ENCODE measurements at places on chromosomes 1 and 21.

- no peak for DNase-seq
Measured at GRCh38 chr1:165862448-165862847, 35.0 kb downstream of the UCK2 start.

DNA sequence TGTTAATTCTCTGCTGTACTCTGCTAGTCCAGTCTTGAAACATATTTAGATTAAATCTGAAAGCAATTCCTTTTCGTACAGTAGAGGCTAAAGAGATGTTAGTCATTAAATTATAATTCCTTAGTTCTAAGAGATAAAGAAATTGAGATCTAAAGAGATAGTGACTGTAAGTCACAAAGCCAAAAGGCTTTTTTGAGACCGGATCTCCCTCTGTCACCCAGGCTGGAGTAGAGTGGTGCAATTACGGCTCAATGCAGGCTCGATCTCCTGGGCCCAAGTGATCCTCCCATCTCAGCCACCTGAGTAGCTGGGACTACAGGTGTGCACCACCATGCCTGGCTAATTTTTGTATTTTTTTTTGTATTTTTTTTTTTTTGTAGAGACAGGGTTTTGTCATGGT, 64.7 kb downstream of the TPR start:
- DNase-seq = no peak

DNA sequence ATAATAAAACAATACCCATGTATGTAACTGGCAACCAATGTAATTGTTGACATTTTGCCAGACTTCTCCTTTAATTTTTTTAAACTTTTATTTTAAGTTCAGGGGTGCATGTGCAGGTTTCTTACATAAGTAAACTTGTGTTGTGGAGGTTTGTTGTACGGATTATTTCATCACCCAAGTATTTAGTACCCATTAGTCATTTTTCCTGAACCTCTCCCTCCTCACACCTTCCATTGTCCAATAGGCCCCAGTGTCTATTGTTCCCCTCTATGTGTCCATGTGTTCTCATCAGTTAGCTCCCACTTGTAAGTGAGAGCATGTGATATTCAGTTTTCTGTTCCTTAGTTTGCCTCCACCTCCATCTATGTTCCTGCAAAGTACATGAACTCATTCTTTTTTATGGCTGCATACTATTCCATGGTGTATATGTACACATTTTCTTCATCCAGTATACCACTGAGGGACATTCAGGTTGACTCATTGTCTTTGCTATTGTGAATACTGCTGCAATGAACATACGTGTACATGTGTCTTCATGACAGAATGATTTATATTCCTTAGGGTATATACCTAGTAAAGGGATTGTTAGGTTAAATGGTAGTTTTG, 6.7 kb downstream of the DEPDC1 start:
- no peak for DNase-seq

DNA sequence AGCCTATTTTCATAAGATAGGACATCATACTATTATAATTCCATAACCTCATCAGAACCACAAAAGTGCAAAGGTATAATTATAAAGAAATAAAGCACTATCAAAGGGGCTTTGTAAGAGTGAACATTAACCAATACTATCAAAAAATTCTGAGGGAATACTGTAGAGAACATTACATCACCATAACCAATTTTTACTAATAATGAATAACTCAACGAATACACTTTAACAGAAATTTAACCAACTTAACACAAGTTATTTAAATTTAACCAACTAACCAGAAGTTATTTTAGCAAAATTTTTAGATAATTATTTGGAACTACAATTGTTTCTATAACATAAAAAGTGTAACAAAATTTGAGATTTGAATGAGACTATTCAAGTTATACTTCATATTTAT, 34.8 kb downstream of the ZSWIM5 start:
- DNase-seq = no peak

GRCh38 chr1:41382480-41383090, 21.4 kb downstream of the FOXO6 start:
- no peak for DNase-seq

DNA sequence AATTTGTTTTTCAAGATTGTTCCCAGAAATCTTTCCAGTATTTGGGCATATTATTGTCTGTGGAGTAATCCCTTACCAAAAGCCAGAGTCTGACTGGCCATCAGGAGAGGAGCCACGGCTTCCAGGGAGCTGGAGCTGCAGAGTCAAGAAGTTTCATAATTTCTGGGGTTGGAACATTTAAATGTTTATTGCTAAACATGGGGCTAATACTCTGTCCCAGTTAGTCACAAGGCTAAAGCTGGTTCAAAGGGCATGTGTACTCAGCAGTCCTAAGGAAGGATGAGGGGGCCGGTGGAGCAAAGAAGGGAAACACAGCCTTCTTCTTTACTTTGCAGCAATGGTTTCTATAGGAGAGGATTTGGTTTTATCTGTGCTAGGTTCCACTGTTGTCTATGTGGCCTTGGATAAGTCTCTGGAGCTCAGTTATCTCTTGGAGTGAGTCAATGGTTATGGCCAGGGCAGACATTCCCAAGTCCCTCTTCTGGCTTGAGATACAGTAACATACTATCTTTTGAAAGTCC, 9.5 kb downstream of the DENND2D start:
- no peak for DNase-seq

DNA sequence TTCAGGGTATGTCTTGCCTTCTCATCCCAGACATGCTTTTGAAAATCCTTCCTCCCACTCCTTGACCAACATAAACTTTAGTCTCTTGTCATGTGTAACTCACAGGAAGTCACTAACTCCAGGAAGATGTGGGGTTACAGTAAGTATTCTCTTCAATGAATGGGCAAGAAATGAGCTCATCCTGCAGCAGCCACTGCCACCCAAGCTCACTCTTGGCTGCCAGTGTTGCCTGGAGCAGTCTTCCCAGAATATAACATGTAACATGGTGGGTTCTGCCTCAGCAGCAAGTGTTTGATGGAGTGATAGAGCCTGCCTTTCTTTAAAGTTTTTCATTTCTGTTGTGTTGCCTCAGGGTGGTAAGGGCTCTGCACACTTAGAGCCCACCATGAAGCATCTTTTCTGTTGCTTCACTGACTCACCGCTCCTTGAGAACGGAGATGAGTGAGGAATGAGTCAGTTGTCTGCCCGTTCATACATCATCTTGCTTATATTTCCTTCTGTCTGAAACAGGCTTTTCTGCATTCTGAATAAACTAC, 187.0 kb downstream of the TPR start:
- DNase-seq = no peak

DNA sequence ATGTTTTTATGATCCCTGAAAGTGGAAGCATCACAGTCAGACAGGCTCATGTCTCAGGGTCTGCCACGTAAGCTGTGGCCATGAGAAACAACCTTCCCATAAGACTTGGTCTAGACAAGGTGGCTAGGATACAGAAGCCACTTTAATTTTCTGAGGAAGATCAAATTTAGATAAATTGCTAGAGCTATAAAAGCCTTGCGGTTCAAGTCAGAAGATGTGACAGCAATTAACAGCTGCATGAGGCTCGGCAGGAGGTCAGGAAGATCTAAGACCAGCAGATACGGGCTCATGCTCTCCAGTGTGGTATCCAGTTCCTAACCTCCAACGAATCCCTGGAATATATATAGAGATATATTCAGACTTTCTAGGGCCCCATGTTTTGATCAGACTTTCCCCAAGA, 577.1 kb downstream of the PLPP3 start:
- no peak for DNase-seq

DNA sequence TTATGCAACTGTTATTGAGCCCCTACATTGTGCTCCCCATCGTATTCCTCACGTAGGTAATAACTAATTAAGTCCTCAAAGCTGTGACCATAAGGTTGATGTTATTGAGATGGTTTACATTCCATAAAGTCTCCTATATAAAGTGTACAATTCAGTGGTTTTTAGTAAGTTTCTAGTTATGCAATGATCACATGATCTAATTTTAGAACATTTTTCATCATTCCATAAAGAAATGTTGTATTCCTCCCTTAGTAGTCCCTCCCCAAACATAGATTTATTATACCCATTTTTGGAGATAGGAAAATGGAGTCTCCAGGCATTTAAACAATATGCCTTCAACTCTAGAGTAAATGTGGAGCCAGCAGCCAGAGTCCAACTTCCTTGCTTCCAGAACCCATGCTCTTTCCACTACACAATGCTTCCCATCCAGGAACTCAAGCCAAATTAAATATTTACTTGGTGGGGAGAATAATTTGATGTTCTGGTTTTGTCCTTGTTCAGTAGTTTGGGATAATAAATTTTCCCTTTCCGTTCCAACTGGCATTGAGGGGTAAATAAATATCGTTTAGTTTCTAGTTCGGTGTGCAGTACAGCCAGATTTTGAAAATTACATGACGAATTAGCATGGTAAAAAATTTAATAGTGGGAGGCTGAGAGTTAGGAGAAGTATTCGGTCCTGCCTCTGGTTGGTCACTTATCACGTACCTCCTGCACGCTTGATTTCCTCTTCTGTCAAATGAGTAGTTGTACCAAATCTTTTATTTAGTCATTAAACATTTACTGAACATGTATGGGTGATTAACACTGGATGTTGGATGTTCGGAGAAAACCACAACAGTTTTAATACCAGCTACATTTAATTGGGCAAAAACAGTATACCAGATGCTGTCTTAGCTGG, 66.3 kb downstream of the CACHD1 start:
- DNase-seq = no peak

GRCh38 chr1:204528677-204529076, 12.5 kb downstream of the MDM4 start:
- DNase-seq = no peak

DNA sequence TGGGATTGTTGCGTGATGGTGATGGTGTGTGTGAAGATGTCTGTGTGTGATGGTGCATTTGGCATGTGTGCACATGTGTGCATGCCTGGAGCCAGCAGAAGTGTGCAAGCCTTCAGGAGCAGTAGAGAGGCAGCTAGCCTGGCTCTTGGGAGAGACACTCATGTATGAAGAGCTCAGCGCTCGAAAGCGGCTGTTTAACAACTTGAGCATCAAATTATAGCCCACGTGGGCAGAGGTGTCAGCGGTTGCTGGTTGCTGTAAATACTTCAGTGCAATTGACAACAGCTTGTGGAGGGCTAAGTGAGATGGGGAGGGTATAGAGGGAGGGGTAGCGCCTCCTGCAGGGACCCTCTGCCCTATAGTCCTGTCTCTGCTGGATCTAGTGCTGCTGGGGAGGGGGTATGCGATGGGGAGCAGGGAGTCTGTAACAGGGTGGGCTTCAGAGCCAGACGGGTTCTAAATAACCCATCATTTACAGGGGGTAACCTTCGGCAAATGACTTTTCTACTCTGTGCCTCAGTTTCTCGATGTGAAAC, 21.5 kb downstream of the FOXD2 start:
- DNase-seq = peak; percentile 65

DNA sequence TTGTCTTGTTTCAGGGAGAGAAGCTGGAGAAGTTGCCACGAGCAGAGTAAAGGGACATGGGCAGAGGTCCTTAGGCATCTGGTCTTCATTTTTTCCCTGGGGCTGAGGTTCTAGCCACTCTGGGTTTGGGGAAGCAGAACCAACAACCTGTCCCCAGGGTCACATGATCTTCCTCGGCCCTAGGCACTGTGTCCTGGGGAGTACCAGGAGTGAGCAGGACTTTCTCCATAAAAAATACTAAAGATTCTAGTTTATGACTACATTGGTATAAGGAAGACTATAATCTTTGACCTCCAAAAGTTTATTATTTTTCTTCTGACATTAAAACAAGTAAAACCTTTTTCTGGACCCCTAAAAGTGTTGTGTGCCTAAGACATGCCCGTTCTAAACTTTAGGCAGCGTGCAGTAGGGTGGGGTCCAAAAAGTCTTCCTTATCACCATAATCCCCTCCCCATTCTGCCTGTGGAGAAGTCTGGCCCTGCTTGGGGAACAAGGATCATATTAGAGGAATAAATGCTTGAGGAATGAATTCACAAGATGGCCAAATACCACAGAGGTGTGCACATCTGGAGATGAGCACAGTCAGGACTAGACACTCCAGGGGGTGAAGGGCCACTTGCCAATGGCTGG, 19.3 kb upstream of the IGSF3 start:
- DNase-seq = no peak

- DNase-seq = no peak
Measured at GRCh38 chr1:17440074-17440826, 773 bp upstream of the RCC2 start.

- no peak for DNase-seq
Measured at GRCh38 chr1:178241057-178241456, 147.2 kb downstream of the RASAL2 start.

GRCh38 chr1:200673952-200674823, 4.5 kb upstream of the DDX59 start:
- no peak for DNase-seq

GRCh38 chr1:177984136-177984525, 14.3 kb upstream of the SEC16B start:
- no peak for DNase-seq

- no peak for DNase-seq
Measured at GRCh38 chr1:45722809-45723208, 27.6 kb downstream of the IPP start.

- DNase-seq = no peak
Measured at GRCh38 chr1:226975259-226976250, 35.5 kb downstream of the COQ8A start.

DNA sequence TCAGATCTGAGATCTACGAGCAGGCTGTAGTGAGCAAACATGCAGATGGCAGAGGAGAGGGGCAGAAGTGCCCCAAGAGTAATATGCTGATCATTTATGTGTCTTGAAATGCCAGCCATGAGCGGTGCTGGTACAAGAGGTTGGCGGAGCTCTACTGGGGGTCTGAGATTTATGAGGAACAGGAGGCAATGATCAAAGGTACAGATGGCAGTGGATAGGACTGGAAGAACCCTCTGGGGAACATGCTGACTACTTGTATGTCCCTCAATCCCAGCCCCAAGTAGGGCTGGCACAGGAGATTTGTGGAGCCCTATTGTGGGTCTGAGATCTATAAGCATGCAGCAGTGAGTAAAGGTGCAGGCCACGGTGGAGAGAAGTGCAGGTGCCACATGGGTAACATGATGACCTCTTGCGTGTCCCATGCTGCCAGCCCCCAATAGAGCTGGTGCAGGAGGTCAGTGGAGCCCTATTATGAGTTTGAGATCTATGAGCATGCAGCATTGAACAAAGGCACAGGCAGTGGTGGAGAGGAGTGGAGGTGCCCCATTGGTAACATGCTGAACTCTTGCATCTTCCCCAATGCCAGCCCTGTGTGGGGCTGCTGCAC, 97.2 kb upstream of the ZNF678 start:
- no peak for DNase-seq

DNA sequence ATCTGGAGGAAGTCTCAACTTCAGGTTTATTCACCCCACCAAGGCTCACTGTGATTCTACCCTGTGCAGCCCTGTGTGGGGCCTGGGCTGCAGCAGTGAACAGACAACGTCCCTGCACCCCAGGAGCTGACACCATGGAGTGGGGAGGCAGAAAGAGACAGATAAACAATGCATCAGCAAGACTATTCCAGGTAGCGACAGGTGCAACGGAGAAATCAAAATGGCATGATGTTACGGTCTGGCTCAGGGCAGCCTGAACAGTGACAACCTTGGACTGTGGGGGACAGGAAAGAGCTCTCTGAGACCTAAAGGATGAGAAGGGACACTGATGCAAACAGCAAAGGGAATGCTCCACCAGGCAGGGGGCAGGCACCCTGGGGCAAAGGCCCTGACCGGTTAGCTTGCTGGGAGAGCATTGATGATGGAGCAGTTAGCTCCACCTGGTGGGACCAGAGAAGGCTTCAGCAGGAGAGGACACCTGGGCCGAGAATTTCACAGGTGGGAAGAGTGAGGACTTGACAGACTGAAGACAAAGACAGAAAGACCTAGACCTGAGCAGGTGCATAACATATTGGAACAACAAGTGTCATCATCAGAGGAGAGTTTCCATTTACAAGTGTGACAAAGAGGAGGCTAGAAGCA, 589.9 kb downstream of the MATN1 start:
- DNase-seq = no peak

- DNase-seq = no peak
Measured at GRCh38 chr1:247357052-247357780, 25.5 kb upstream of the ZNF496 start.

- DNase-seq = no peak
Measured at GRCh38 chr1:65471213-65471833, 50.9 kb downstream of the LEPR start.
